NCI-H510A treated with DMSO at 0.1 percent for 48 hours (cell line): ENCODE measurements at places on chromosomes 6 and 20.

DNA sequence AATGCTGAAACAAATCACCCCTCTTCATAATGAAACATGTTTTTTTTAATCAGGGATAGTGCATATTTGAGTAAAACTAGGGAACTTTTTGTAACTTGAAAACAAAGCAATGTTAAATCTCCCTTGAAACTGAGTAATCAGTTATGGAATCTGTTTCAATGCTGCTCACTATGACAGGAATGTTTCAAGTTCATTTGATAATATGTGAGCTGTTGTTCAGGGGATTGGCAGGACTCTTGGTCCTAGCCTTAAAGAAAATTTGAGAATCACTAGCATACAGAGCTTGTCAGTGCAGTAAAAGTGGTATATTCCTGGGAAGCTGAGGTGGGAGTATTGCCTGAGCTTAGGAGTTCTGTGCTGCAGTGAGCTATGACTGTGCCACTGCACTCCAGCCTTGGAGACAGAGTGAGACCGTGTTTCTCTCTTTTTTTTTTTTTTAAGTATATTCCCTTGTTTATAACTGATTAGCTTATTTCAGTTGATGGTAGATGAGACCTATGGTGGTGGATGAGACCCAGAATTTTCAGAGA lies 21.6 kb upstream of the CALHM6 start:
- DNase-seq, result no peak

DNA sequence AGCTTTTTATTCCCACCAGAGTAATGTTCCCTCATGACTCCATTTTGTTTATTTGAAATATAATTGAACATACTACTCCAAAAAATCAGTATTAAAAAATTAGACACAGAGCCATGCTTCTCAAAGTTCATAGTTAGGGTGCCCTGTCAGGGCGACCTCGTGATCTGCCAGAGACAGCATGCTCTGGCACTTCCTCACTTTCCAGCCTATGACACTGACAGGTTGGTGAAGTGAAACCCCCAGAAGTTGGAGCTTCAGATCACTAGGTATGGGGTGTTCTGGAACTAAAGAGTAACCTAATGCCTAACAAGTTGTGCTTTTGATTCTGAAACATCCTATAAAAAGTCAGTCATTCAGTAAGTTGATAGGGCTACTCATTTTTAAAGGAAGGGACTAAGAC lies 93.0 kb downstream of the TBC1D7 start:
- no peak for DNase-seq

- no peak for DNase-seq
These were observed 301.4 kb upstream of the TBX18 start for GRCh38 chr6:85065831-85066230.

DNA sequence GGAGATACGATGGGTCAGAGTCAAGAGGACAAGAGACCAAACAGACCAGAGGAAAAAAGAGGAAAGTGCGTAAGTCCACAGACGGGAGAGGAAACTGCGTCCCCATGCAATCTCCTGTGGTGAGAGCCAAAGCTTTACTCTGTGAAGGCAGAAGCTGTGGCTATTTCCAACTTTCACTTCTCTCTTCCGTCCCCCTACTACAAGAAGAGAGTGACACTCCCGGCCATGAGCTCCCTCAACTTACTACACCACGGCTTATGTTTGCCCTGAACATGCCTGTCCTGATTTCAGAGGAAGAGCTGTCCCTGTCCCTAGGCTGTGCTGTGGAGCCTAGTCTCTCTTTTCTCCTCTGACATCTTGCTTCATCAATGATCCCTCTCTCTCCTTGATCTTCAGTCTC lies 11.5 kb upstream of the SSR1 start:
- no peak for DNase-seq

- no peak for DNase-seq
These were observed 20.7 kb upstream of the TLDC2 start for GRCh38 chr20:36855241-36855657.

DNA sequence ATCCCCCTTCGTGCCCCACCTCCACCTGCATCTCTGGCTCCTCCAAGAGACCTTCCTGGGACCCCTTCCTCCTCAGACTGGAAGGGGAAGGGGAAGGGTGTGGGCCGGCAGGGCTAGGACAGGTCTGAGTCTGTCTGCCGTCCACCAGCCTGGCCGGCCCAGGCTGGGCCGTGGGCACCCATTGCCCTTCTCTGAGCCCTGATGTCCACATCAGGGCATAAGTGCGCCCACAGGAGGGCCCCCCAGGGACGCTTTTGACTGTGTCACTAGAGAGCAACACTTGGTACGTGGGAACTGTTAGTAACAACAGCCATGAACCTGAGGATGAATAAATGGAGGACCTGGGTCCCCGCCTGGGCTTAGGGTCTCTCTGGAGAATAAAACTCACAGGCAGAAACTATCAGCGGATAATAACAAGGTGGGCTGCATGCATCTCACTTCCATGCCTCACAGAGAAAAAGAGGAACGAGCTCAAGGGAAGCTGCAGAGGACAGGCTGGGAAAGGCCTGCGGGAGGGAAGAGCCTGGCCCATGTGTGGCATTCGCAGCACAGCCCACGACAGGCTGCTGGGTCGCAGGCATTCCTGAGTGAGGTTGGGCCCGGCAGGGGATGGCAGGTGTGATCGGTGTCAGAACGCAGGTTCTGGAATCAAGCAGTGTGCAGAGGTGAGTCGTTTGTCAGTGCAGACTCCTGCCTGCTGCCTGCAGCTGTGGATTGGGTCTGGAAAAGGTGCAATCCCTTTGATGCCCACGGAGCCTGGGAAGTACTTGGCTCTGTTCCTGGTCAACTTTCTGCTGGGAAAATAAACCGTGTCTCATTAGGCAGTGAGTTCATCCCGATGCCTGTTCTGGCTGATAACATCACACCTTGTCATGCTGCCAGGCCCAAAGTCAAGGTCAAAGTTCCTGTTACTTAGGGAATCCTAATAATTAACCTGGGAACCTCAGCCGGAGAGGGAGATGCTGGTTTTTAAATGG lies 60.9 kb downstream of the BCAS4 start:
- DNase-seq, result no peak

DNA sequence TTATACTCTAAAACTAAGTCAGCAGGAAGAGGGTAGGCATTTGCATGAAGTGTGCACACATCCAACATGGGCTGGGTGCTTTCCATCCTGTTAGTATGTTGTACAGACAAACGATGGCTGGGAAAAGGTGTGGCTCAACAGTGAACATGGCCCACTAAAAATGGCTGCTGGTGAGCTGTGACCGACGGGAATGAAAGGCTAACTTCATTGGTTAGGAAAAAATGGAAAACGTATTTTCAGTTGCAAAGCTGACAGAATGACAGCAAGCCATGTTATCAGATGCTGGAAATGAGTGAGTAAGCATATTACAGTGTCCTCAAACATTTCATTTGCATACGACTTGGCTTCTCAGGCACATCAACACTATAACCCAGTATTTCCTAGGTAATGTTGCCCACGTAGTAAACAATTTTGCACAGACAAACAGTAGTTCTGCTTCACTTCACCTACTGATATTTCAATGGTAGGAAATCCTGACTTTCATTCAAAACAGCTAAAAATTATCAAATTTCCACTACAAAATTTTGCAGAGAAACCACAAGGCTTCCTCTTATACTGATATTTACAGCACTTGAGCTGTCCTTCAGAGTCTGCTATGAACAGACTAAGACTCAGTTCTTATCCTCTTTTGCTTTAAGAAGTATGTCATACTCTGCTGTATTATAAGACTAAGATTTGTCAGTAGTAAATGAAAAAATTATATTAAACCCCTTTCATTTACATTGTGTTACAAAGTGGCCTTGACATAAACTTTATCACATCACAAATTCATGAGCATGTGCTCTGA lies 98.9 kb downstream of the IRF4 start:
- DNase-seq, result no peak

DNA sequence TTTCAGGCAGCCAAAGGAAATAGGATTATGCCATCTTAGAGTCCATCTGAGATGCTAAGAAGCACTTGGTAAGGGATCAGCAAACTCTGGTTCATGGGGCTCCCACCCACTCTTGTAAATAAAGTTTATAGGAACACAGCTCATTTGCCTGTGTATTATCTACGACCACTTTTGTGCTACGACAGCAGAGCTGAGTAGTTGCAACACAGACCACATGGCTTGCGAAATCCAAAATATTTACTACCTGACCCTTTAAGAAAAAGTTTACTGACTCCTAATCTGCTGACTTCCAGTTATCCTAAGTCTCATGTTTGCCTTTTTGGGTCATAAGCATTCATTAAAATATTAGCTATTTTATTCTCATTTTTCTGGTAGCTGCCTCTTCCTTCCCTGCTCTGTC lies 859.0 kb downstream of the QKI start:
- DNase-seq, result no peak
